ENCODE measurements at places on chromosomes 7 and 10. TPM values are rescaled to one million over a fixed set of nuclear protein-coding genes. Genes with fewer than 3 reads are reported as not detected.

DNA sequence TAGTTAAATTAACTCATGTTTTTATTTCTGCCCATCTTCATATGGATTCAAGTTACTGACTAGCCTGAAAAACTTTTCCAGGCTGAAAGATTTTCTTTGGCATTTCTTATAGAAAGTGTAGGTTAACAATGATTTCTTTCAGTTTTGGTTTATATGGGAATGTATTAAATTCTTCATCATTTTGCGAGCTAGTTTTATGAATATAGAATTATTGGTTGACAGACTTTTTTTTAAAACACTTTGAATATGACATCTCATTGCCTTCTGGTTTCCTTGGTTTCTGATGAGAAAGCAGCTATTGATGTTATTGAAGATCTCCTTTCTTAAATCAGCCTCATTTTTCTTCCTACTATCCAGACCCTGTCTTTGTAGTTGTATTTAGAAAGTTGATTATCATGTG is 211.0 kb upstream of the AKR1E2 start:
- no peak for DNase-seq

Gene CRTAC1
- 23.0 TPM for total RNA-seq

DNA sequence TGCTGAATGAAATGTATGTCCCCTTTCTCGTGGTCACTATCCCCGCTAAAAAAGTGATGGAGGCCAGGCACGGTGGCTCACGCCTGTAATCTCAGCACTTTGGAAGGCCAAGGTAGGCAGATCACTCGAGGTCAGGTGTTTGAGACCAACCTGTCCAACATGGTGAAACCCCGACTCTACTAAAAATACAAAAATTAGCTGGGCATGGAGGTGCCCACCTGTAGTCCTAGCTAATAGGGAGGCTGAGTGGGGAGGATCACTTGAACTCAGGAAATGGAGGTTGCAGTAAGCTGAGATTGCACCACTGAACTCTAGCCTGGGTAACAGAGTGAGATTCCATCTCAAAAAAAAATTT is 91.4 kb upstream of the MKLN1 start:
- no peak for DNase-seq

GRCh38 chr7:94182721-94183120 is 178.6 kb upstream of the BET1 start:
- DNase-seq: no peak

Gene CALML5
- total RNA-seq: not detected

GRCh38 chr10:50470798-50471582 is 152.8 kb downstream of the SGMS1 start:
- no peak for DNase-seq

GRCh38 chr10:23974746-23975272 is 234.1 kb upstream of the KIAA1217 start:
- DNase-seq: no peak

GRCh38 chr7:46664453-46664852 is 743.4 kb upstream of the IGFBP3 start:
- no peak for DNase-seq

Gene TSC22D4
- total RNA-seq: 148 TPM

DNA sequence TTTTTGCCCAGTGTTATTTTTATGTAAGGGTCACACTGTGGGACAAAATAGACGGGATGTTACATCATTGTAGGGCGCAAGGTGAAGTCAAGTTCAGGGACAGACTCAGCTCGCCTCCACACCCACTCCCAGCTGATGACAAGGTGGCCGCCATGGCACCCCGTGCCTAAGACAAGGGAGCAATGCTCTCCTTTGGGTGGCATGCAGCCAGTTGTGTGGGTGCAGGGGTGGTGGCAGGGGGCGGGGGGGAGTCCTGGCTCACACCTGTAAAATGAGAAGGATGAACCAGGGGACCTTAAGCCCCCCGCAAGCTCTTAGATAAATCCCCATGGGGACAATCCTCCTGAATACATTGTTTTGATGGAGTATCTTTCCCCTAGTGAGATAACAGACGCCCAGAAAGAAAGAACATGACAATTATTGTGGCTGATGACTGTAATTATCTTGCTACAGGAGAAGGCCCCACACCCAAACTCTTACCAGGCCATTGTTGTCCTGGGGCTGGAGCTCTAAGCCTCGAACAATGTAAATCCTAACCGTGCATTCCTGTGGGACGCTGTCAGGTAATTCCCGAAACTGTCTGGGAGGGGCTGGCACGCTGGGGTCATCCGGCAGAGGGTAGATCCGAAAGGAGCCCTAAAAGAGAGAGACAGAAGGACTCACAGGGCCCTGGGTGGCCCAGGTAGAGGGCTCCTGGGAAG is 148.7 kb downstream of the MYOF start:
- DNase-seq: no peak

DNA sequence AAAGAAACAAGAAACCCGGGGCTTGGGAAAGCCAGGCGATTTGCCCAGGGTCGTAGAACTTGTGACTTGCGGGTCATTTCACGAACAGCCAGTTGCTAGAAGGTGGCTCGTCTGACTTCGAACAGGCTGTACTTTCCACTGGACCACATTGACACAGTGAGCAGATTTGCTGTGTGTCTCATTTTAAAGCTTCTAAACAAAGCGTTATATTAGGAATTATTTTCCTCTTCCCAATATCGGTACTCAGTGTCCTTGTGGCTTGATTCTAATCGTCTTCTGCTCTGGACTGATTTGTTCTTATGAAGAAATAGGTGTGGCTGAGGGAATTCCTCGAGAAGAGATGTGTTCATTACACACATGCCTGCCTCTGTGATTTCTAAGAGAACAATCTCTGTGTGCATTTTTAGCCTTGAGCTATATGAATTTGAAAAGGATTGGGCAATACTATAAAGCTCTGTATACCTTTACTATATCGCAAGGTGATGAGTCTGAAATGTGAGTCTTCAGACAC is 150.0 kb upstream of the PRR15 start:
- DNase-seq: no peak

Gene NPSR1
- total RNA-seq: not detected

DNA sequence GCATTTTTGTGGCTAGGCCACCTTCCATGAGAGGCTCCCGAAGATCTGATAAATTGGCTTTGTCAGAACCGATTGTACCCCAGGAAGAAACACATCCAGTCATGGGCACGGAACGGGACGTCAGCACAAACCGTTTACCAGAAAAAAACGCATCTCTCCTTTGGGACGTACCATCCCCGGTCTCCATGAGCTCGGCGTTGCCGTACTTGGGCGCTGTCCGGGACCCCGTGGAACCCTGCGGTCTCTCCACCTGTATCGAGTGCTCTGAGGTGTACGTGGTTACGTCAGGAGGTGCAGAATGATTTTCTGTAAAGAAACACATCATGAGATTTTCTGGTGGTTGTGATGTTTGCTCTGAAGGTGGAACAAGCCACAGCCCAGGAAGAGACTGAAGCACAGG is 270.6 kb downstream of the DIP2C start:
- DNase-seq: no peak

DNA sequence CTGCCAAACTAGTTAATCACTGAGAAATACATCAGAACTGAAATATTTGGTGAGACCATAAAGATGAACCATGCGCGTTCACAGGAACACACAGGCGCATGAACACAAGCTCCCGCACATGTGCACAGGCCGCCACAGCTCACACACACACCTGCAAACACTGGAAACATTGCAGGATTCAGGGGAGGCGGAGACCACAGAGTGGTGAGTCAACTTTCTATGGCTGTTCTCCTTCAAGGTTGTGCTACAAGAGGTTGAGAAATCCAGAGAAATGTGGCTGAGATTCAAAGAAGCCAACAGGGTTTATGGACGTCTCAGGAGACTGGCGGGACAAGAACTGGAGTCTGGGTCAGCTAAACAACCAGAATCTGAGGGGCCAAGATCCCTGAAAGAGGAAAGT is 17.8 kb downstream of the ESYT2 start:
- no peak for DNase-seq

DNA sequence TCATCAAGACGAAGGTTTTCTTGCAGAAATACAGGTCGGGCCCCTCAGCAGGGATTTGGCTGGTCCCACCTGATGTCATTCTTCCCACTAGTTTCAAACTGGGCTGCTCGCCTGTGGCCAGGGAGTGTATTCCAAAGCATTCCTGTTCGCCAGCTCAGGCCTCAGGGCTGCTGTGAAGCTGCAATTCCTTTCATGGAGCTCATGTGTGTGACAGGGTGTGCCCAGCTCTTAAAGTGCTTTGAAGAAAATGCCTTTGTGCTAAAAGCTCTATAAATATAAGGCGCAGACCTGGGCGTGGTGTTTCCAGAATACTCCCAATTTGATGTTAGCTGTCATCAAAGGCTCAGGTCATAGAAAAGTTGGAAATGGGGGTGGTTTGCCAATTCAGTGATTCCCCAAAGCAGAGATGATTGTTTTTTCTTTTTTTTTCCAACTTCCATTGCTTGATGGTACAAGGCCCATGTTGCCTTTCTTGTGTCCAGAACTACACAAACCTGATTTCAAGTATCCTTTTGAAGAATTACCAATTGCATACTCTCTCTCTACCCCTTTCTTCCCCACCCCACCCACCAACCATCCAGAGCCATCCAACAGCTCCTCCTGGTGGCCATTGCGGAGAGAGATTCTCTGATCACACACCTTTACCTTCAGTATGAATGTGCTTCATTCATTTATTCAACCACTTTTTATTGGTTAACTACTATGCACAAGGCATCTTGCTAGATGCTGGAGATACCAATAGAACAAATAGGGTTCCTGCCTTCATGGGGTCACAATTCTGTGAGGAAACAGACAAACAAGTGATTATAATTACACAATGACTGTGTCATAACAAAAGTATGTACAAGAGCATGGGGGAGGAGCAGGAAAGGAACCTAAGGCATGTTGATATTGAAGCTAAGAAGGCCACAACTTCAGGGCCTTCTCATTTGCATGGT is 297.3 kb upstream of the LYZL1 start:
- DNase-seq: no peak

Gene LLCFC1
- total RNA-seq: not detected

- DNase-seq: no peak
These were observed 30.0 kb downstream of the NUDT1 start for GRCh38 chr7:2272031-2272430.

- DNase-seq: no peak
These were observed 6.9 kb upstream of the BPGM start for GRCh38 chr7:134639683-134640279.

Gene CTAGE4
- total RNA-seq: 2.3 TPM

GRCh38 chr7:103813970-103814369 is 175.5 kb downstream of the RELN start:
- DNase-seq: no peak

GRCh38 chr10:3554121-3554522 is 230.9 kb downstream of the KLF6 start:
- DNase-seq: no peak

GRCh38 chr7:13743226-13743625 is 246.2 kb downstream of the ETV1 start:
- DNase-seq: no peak

Gene SLC13A1
- total RNA-seq: not detected

- DNase-seq: no peak
These were observed 574.4 kb downstream of the PTPRN2 start for GRCh38 chr7:158013085-158013668.

- no peak for DNase-seq
These were observed 349.6 kb downstream of the TFEC start for GRCh38 chr7:115680921-115681320.

Data from sciatic nerve (tissue), 2 donors.